ENCODE measurements at places on chromosomes 11 and 22. TPM values are rescaled to one million over a fixed set of nuclear protein-coding genes. Genes with fewer than 3 reads are reported as not detected.

Gene SYCE3
- total RNA-seq, result 0.22 TPM

Gene C11orf87
- total RNA-seq, result 0.02 TPM

Gene YPEL4
- 0.35 TPM for total RNA-seq

Gene SBF1
- total RNA-seq, result 23.8 TPM

Gene MPEG1
- not detected for total RNA-seq

Gene POU2AF2
- not detected for total RNA-seq

Gene BATF2
- 0.58 TPM for total RNA-seq

Gene OR52I2
- not detected for total RNA-seq

Gene RBMXL2
- not detected for total RNA-seq

Gene OR52I1
- total RNA-seq, result not detected

Gene IL10RA
- 0.07 TPM for total RNA-seq

Gene P2RX3
- 0.09 TPM for total RNA-seq

Gene KDM4E
- not detected for total RNA-seq

Gene OR51T1
- total RNA-seq, result not detected

Gene ARHGEF17
- 9.8 TPM for total RNA-seq

Gene NPAS4
- not detected for total RNA-seq

Gene KRTAP5-11
- not detected for total RNA-seq

Gene CSNK2A3
- 1.7 TPM for total RNA-seq

Gene SELENOO
- total RNA-seq, result 19.4 TPM

Gene KRTAP5-9
- total RNA-seq, result not detected

Gene DENND6B
- total RNA-seq, result 3.6 TPM

Gene TANGO2
- total RNA-seq, result 12.9 TPM

Gene LINC01488
- total RNA-seq, result not detected

Gene TMEM86A
- total RNA-seq, result 0.27 TPM

Gene MYO7A
- 1.4 TPM for total RNA-seq

Gene RIMBP3B
- total RNA-seq, result 0.29 TPM

Gene DGAT2
- 1.5 TPM for total RNA-seq

Gene PATE4
- total RNA-seq, result not detected

Gene ADORA2A
- total RNA-seq, result 0.92 TPM

Gene WNT7B
- 52.5 TPM for total RNA-seq

Gene P2RY2
- 11.2 TPM for total RNA-seq

Gene SLC22A12
- not detected for total RNA-seq

Gene TRPM5
- not detected for total RNA-seq

Gene KIF18A
- total RNA-seq, result 17.6 TPM

Gene HTR3A
- not detected for total RNA-seq

Gene PANX3
- total RNA-seq, result not detected

Gene KREMEN1
- 4.7 TPM for total RNA-seq

Gene MMP11
- total RNA-seq, result 0.21 TPM

Data from A549 treated with AZD2906 at 1 μM for 4 hours (cell line).